ENCODE measurements at places on chromosomes 1 and 21. TPM values are rescaled to one million over a fixed set of nuclear protein-coding genes. Genes with fewer than 3 reads are reported as not detected.

DNA sequence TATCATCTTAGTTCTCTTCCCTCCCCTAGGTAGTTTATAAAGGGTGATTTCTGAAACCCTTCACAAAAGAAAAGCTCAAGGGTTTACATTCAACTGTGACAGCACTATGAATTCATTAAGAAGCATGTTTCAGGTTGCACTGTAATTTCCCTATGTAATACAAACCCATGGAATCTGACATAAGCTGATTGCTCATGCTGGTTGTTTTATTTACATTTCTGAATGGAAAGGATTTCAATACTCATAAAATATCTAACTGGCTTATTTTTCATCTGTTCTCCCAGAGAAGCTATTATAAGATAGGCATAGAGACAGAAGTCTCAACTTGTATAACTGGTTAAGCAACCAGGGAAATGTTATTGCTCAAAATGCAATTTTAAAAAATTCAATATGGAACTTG lies 20.5 kb downstream of the WNT2B start:
- H3K27me3 ChIP-seq: no peaks in the 10 kb centered on the region
- no peak overlapping the region for H3K27ac ChIP-seq
- no peak overlapping the region for H3K4me3 ChIP-seq

The MINDY1 gene
- total RNA-seq: 27.0 TPM

GRCh38 chr1:205062319-205062718 lies 19.3 kb downstream of the CNTN2 start:
- no peaks in the 10 kb centered on the region for H3K27me3 ChIP-seq
- H3K4me1 ChIP-seq: peaks cover 8% of the 10 kb centered on the region

The ERICH3 gene
- total RNA-seq: 0.49 TPM

DNA sequence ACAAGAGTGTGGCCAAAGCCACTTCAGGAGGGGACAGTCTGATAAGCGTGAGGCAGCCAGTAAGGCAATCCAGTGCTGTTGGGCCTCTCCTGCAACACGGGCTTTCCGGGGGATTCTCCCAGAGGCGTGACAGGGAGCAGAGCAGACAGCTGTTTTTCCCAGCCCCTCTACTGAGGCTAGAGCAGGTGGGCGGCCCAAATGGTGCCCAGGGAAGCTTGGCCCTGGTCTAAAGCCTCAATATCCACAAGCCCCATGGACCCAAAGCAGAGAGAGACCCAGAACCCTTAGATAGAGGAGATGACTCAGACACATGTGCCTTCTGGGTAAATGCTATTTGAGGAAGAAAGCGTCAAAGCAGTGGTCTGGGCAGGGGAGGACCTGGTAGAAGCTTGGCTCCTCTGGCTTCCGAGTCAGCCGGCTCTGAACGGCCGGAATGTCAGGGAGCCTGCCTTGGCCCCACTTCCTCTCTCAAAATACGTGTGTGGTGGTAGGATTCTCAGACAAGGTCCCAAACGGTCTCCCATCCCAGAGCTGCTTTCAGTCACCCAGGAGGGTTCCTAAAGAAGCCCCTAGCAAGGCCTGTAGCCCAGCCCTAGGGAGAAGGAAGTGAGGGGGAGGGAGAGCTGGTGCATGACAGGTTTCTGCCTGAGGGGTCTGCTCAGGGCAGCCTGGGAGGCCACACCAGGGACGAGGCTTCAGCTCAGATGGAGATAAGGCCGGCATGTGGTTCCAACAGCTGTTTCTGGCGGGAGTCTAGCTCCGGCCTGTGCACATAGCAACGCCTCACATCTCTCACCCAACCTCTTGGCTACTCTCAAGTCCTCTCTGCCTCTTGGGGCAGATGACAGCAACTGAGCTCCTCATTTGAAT lies 28.8 kb downstream of the PIK3C2B start:
- no peaks in the 10 kb centered on the region for H3K36me3 ChIP-seq
- peaks cover 38% of the 10 kb centered on the region for H3K4me1 ChIP-seq
- DNase-seq: no peak
- H3K27ac ChIP-seq: peak overlapping the region; percentile 49

DNA sequence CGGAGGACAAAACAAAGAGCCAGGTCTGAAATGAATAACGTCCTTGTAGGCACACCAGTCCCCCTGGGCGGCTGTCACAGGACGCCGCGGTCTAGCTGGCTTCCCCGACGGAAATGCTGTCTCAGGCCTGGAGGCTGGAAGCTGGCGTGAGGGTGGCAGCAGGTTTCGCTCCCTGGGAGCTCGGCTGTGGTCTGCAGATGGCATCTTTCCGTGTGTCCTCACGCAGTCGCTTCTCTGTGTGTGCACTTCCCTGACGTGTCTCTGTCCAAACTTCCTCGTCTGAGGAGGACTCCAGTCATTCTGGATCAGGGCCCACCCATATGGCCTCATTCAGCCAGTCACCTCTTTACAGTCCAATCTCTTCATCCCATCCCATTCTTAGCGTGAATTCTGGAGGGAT lies 14.2 kb downstream of the TNFRSF14 start:
- H3K36me3 ChIP-seq: no peaks in the 10 kb centered on the region
- no peaks in the 10 kb centered on the region for H3K27me3 ChIP-seq
- H3K27ac ChIP-seq: no peak overlapping the region
- no peaks in the 10 kb centered on the region for H3K4me1 ChIP-seq
- no peak for DNase-seq

GRCh38 chr1:157090196-157090647 lies 9.4 kb downstream of the ETV3L start:
- H3K4me1 ChIP-seq: peaks cover 14% of the 10 kb centered on the region
- no peak for DNase-seq
- H3K36me3 ChIP-seq: no peaks in the 10 kb centered on the region
- no peak overlapping the region for H3K4me3 ChIP-seq
- no peaks in the 10 kb centered on the region for H3K27me3 ChIP-seq

- H3K27ac ChIP-seq: no peak overlapping the region
- H3K27me3 ChIP-seq: no peaks in the 10 kb centered on the region
- H3K36me3 ChIP-seq: no peaks in the 10 kb centered on the region
- no peak overlapping the region for H3K4me3 ChIP-seq
These were observed 39.0 kb downstream of the SETD4 start for GRCh38 chr21:36021251-36021837.

DNA sequence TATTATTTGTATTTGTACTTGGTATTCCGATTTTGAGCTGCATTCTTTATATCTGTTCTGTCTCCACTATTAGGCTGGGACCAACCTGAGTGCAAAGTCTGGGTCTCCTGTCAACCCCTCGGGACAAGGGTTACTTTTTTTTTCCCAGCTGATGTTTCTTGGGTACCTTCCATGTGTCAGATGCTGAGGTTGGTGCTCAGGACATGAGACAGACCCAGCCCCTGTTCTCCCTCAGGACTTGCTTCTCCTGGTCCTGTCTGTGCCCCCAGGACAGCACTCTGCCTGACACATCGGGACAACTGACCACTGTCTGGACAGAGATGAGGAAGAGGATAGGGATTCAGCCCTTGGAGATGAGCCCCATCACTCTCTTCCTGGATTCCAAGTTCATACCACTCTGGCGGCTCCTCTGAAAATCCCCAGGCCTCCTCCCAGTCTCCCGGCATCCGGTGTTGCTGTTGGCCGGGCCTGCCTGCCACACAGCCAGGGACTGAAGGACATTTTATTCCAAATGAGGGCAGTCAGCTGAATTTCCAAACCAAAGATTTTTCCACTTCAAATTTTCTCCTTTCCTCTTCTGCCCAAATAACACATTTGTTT lies 55.6 kb upstream of the FMOD start:
- no peak for DNase-seq
- H3K4me1 ChIP-seq: peaks cover 84% of the 10 kb centered on the region
- H3K27me3 ChIP-seq: no peaks in the 10 kb centered on the region
- no peak overlapping the region for H3K4me3 ChIP-seq
- peak overlapping the region; percentile 91 for H3K27ac ChIP-seq
- H3K36me3 ChIP-seq: no peaks in the 10 kb centered on the region

- H3K36me3 ChIP-seq: no peaks in the 10 kb centered on the region
- H3K4me3 ChIP-seq: no peak overlapping the region
- no peaks in the 10 kb centered on the region for H3K27me3 ChIP-seq
- peaks cover 87% of the 10 kb centered on the region for H3K4me1 ChIP-seq
- peak overlapping the region; percentile 81 for H3K27ac ChIP-seq
These were observed 9.6 kb downstream of the CAPN2 start for GRCh38 chr1:223721658-223722607.

- no peaks in the 10 kb centered on the region for H3K4me1 ChIP-seq
- H3K27ac ChIP-seq: no peak overlapping the region
- no peaks in the 10 kb centered on the region for H3K27me3 ChIP-seq
- DNase-seq: no peak
- H3K4me3 ChIP-seq: no peak overlapping the region
These were observed 191.3 kb downstream of the GRIK3 start for GRCh38 chr1:36843027-36843426.

The CHODL gene
- total RNA-seq: 3.2 TPM

DNA sequence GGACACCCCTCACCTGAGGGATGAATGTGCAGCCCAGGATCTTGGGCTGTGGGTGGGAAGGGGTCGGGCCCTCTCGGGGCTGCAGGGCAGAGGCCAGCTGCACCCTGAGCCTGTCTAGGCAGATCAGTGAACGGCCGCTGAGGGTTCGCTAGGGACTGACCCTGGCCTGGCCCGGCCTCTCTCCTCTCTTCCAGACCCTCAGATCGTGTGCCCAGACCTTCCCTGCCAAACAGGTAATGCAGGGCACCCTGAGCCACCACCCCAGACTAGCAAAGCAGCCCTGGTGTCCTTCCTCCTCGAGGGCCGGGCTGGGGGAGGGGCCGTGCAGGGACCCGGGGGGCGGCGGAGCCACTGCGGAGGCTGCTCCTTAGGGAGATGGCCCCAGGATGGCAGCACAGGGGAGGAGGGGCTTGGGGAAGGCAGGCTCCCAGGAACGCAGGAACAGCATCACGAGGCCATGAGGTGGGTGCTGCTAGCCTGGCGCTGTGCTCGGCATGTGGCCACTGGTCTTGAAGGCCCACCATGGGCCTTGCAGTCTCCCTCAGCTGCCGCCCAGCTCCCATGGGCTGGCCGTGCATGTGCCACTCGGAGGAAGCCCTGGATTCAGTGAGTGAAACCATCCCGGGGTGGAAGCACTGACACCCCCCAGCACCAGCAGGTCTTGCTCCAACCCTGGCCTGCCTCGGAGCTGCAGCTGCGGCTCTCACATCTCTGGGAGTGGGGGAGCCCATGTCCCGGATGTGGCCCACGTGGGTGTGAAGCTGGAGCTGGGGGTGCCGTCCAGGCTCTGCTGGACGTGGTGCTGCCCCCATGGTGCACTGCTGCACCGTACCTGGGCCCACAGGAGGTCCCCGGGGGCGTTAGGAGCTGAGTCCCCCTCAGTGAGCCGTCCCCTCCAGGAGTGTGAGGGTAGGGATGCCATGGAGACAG lies 28.7 kb downstream of the COL6A2 start:
- H3K36me3 ChIP-seq: peaks cover 46% of the 10 kb centered on the region
- H3K27me3 ChIP-seq: no peaks in the 10 kb centered on the region
- H3K27ac ChIP-seq: no peak overlapping the region
- H3K4me1 ChIP-seq: no peaks in the 10 kb centered on the region
- no peak overlapping the region for H3K4me3 ChIP-seq

DNA sequence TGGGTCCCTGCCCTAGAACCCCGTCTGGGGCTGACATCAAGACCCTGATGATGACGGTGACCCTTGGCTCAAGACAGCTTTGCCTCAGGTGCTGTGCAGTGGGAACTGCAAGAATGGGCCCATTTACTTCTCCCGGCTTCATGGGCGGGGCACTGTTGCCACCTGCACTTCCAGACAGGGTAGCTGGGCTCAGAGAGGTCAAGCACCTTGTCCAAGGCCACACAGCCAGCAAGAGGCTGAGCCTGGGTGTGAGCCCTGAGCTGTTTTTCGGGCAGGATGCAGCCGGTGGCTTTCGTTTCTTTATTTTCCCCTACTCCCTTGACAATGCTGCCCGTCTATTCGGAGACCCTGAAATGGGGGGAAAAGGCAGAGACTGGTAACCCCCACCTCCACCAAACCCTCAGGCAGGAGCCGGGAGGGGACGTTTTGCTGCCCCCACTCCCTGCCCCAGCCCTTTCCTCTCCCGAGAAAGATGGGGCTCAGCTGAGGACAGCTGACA lies 91.7 kb downstream of the PRDM16 start:
- H3K27me3 ChIP-seq: no peaks in the 10 kb centered on the region
- no peak overlapping the region for H3K27ac ChIP-seq
- H3K4me1 ChIP-seq: no peaks in the 10 kb centered on the region
- H3K36me3 ChIP-seq: no peaks in the 10 kb centered on the region

DNA sequence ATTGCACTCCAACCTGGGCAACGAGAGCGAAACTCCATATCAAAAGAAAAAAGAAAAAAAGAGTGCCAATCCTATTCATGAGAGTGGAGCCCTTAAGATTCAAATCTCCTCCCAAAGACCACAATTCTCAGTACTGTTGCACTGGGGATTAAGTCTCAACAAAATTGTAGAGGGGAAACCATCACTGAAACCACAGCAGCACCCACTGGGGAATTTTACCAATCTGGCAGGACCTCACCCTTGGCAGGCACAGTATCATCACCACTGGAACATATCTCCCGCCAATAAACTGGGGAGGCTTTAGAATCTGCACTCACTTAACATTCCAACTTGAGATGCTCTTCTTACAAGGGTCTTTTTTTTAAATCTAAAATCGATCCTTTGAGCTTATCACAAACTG lies 41.0 kb downstream of the LRRC40 start:
- H3K4me1 ChIP-seq: no peaks in the 10 kb centered on the region
- H3K36me3 ChIP-seq: no peaks in the 10 kb centered on the region
- H3K27ac ChIP-seq: no peak overlapping the region
- H3K4me3 ChIP-seq: no peak overlapping the region

DNA sequence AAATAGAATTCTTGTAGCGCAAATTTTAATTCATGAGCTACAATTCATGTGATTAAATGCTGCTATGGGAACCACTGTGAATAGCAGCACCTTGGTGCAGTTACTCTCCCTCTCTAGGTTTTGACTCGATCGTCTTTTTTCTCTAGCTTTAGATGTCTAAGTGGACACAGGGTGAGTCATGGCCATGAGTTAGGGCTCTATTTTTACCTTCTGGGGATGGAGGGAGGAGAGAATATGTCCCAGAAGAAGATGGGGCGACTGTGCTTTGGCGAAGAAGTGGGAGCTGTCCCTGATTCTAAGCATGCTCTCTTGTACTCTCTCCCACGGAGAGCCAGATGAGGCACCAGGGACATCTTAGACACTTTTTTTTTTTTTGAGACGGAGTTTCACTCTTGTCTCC lies 1.6 kb upstream of the OR2B11 start:
- no peaks in the 10 kb centered on the region for H3K4me1 ChIP-seq
- no peak for DNase-seq
- no peak overlapping the region for H3K4me3 ChIP-seq
- no peak overlapping the region for H3K27ac ChIP-seq
